ENCODE measurements at places on chromosomes 4 and X. TPM values are rescaled to one million over a fixed set of nuclear protein-coding genes. Genes with fewer than 3 reads are reported as not detected.
A peak's percentile ranks its signal among the peaks of the same experiment; 100 is the strongest.

The TGIF2LX gene
- not detected for total RNA-seq

The SORCS2 gene
- total RNA-seq: 0.74 TPM

The AWAT2 gene
- not detected for total RNA-seq

The EDNRA gene
- 0.91 TPM for total RNA-seq

The COX7B2 gene
- total RNA-seq: not detected

The PABPC1L2A gene
- total RNA-seq: not detected

- DNase-seq: no peak
Observed at GRCh38 chr4:86055898-86056297, 304.0 kb downstream of the MAPK10 start.

GRCh38 chr4:4913147-4913561 lies 53.7 kb downstream of the MSX1 start:
- DNase-seq: no peak

DNA sequence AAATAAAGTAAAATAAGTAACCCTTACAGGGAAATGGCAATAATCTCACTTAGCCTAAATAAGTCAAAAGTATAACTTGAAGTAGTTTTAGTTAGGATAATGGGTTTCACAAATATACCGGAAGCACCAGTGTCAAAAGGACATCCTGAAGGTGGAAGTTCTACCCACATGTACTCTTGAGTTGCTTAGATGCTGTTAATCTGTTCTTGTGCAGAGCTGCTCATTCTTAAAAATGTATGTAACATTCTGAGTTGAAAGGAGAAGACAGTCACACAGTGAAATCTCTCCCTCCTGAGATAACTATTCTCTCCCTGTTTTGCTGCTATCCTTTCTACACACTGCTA lies 11.2 kb upstream of the CCNG2 start:
- DNase-seq: no peak

- no peak for DNase-seq
Observed at GRCh38 chr4:104906276-104906675, 240.4 kb upstream of the TET2 start.

GRCh38 chrX:135086197-135086854 lies 34.0 kb downstream of the ETDB start:
- DNase-seq: peak; percentile 37

DNA sequence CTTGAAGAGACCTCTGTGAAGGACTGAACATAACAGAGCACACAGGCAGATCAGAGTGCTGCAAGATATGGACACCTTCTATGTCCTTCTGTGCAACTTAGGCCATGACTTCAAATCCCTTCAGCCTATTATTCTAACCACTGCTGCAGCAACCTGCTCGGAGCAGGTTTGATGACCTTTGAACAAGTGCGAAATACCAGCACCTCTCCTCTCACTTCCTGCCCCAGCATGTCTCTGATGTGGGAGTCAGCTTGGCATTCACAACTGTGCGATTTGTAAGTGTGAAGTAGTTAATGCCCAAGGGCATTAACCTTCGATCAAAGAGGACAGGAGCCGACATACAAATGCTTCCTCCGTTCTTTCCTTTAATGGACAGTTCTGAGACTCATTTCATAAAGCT lies 1.6 kb upstream of the EXOC1 start:
- peak; percentile 47 for DNase-seq

DNA sequence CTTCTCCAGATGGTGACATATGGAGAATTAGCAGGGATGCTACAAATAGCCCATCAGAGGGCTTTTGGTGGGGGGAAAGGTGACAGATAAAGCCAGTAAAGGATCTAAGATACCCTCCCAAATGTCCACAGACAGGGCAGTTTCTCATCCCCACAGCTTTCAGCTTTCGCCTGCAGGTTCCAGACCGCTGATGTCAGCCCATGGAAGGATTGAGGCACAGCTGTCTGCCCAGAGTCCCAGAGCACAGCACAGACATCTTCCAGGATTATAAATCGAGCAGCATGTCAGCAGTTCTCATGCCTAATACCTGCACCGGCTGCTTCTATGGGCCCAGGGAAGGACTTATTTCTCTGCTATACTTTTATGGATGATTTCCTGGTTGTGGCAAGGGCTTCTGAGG lies 96.7 kb upstream of the MXRA5 start:
- DNase-seq: no peak

- DNase-seq: no peak
Observed at GRCh38 chr4:174213731-174214100, 69.8 kb downstream of the FBXO8 start.

Measured in colonic mucosa (tissue), 4 donors.